ENCODE measurements at places on chromosomes 6 and 20.

DNA sequence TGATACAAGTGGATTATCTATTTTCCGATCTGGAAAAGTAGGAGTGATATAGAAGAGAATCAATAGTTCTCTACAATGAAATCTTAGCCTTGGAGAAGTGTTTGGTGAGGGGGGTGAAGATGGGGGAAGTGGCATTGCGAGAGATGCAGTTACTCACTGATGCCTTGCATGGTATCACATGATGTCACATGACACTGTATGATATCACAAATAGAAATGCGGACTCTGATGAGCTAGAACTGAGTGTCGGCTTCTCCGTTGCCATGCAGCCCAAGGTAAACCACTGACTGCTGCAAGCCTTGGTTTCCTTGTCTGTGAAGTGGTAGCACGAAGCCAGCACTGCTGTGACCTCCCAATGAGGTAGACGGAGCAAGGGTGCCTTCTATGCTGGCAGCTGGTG lies 403.3 kb upstream of the AGPAT4 start:
- no peak for DNase-seq

GRCh38 chr6:85435851-85436250 lies 14.0 kb upstream of the NT5E start:
- no peak for DNase-seq

- DNase-seq = no peak
Measured at GRCh38 chr20:62186887-62187866, 4.3 kb downstream of the MTG2 start.

GRCh38 chr6:96721227-96721626 lies 116.0 kb downstream of the GPR63 start:
- DNase-seq = no peak

DNA sequence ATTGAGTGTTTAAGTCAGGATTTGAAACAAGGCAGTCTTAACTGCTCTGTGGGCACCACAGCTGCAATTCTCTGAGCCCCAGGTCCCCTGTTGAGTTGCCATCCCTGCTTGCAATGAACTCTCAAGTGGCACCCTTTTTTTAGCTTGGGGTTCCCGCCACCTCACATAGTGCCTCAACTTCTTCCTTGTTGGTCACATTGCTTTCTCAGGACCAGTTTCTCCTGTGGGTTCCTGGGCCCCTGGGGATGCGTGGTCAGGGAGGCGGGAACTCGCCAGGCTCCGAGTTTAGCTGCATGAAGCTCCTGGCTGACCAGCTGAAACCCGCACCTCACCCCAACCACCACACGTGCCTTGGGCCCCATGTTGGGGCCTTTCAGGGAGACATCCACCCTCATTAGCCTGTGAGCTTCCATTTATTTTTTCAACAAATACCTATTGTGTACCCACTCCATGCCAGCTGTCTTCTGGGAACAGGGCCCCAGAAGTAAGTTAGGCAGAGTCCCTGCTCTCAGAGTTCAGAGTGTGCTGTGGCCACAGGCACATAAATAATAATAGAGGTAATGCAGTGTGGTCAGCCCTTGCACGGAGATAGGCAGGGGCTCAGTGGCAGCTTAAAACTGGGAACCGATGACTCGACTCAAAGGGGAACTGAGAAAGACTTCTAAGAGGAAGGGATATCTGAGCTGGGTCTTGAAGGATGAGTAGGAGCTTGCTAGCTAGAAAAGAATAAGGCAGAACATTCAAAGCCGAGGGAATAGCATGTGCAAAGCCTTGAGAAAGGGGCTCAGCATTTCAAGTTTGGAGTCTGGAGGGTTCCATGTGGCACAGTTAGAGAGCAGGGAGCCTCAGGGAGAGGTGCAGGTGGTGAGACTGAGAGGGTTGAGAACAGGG lies 33.9 kb upstream of the FAM83D start:
- no peak for DNase-seq

DNA sequence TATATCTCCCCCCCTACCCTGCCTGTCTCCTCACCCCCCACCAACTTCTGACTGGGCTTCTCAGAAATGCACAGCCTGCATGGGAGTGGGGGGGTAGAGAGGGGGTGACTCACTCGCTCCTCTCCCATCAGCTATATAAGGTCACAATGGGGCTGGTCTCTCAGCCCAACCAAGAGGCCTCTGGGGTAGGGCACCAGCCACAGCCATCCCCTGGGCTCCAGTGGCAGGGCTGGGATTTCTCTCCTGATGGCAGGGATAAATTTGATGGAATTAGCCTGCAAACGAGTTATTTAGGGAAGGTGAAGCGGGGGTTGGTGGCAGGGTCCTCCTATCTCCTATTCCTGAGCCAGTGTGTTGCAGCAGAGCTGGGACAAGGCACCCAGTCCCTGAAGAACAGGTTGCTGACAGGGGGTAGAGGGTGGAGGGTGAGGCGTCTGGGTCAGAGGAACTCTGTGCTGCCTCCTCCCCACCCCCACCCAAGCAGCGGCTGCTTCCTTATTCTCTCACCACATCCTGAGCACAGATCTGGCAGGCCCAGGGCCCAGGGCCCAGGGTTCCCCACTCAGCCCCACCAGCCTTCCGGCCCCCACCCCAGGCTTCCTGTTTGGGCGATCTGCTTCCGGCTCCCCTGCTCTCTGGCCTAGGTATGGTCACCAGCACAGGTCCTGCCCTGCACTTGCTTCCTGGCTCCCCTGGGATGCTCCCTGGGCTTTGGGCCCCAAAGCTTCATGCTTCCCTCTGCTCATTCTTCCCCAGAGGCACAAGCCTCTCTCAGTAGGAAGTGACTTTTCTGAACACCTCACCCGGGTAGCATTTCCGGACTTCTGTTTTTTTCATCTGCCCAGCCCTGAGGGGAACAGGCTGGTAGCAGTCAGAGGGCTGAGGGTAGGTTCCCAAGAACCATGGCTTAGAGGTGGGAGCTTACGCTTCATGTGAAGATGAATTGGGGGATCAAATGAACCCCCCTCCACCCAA lies 4.0 kb downstream of the PPP1R18 start:
- no peak for DNase-seq

- DNase-seq = no peak
Measured at GRCh38 chr6:168864541-168865460, 388.8 kb downstream of the THBS2 start.

- no peak for DNase-seq
Measured at GRCh38 chr20:15155848-15156401, 818.5 kb upstream of the FLRT3 start.

DNA sequence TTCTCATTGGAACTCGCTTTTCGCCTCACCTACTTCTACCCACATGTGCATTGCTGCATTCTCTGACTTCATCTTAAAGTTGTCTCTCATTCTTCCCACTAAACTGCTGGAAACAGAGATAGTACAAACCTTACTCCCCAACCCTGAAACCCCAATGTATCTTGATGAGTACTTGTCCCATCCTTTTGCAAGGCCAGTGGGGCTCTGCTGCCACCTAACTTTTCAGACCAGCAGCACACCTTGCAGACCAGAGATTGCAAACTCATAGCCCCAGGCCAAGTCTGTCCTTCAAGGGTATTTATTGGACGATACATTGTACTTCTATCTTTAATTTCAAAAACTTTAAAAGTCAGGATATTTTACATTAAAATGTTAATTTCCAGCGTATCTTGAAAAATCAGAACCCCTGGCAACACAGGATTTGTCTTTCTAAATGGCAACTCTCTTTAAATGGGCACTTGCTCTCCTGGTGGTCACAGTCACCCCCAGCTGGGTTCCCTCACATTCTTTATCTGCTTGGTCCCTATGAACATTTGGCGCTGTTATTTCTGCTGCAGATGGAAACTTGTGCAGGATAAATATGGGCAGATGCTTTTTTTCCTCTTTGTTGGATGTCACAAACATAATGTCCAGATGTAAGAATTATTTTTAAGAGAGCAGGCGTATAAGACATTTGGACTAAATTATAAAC lies 83.9 kb downstream of the SOD2 start:
- no peak for DNase-seq

DNA sequence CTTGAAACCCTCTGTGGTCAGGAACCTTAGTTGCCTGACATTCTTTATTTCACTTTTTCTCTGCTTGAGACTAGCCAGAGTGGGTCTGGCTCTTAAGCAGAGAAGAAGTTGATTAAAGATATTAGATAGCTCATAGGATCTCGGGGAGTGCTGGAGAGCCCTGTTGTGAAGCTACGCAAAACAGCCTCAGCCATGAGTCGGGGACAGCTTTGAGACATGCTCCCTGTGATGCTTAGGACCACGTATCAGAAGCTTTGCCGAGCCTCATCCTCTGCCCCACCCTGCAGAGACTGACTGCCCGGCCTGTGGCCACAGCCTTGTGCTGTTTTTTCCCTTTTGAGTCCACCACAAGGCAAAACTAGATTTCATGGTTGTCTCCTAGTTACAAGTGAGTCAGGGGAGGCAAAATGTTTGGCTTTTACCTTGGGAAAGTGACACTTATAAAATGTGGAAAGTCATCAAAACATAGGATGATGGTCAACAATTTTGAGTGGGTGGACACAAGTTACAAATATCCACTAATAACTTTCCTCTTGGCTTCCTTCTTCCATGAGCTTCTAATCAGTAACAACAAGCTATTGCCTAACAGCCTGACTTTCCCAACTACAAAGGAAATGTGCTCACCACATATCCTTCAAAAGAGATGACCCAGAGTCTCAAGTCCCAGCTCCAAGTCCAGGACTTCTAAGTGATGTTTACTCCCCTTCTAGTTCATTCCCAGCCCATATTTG lies 108.4 kb downstream of the JAG1 start:
- no peak for DNase-seq

- DNase-seq = no peak
Measured at GRCh38 chr6:45574014-45574461, 196.3 kb upstream of the SUPT3H start.

GRCh38 chr6:32972353-32973143 lies 4.2 kb downstream of the BRD2 start:
- DNase-seq = no peak

DNA sequence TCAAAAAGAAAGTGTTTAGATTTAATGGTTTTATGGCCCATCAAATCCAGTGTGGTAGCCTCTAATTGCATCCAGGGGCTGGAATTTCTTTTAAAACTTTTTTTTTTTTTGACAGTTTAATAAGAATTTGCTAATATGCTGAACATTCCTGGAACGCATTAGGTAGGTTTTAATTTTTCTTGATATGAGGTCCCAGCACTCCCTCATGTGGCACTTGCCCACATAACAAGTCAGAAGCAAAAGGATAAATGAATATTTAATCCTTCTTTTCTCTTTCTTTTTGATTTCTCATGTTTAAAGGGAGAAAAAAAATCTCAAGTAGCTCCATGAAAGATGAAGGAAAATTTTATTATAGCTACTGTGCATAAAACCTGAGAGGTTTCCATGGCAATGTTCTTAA lies 13.5 kb downstream of the HAO1 start:
- DNase-seq = no peak

GRCh38 chr6:27279513-27280063 lies 32.1 kb downstream of the PRSS16 start:
- DNase-seq = no peak

GRCh38 chr6:18596531-18596835 lies 209.3 kb downstream of the RNF144B start:
- no peak for DNase-seq

GRCh38 chr6:140001821-140002341 lies 627.4 kb upstream of the CITED2 start:
- DNase-seq = no peak

- DNase-seq = no peak
Measured at GRCh38 chr6:162364488-162364887, 363.1 kb downstream of the PRKN start.

GRCh38 chr6:68655028-68655427 lies 19.9 kb downstream of the ADGRB3 start:
- no peak for DNase-seq

DNA sequence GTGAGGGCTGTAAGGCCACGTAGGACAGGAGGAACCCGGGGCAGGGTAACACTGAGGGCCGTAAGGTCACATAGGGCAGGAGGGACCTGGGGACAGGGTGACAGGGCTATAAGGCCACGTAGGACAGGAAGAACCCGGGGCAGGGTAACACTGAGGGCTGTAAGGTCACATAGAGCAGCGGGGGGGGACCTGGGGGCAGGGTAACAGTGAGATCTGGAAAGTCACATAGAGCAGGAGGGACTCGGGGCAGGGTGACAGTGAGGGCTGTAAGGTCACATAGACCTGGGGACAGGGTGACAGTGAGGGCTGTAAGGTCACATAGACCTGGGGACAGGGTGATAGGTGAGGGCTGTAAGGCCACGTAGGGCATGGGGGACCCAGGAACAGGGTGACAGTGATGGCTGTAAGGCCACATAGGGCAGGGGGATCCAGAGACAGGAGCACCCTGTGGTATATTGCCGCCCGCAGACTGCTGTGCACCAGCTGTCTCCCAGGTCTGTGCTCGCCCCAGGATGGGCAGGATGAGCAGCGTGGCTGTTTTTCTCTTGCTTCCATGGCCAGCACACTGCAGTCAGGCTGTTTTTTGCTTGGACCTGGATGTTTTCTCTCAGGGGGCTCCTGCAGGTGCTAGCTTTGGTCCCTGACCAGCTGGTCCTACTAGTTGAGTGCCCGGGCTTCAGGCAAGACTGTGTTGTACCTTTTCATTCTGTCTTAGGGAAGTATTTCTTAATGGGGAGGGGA lies 55.7 kb downstream of the SYTL3 start:
- DNase-seq = no peak

DNA sequence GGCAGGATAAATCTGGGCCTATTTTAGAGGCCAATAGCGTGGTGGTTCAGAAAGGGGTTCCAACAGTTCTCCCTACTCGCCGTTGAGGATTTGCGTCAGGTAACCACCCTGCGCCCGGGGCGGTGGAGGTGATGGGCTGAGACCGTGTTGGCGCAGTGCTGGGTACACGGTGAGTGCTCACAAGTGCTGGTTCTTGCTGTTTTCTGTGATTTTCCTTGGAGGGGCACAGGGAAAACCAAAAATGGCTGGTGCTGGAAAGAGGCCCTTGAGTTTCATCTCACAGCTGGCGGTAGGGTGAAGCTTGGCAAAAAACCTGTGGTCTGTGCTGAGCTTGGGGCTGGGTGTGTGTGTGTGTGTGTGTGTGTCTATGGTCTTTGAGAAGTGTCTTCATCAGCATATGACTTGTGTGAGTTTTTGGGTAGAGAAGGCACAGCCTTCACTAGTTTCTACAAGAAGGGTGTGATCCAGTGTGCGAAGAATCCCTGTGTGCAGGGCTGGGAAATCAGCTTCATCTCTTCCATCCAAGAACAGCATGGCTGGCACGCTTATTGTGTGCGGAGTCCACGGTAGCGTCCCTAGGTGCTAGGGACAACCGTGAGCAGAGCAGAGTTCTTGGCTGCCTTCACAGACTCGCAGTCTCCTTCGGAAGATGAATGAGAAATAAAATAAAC lies 35.3 kb upstream of the SCRT2 start:
- no peak for DNase-seq

DNA sequence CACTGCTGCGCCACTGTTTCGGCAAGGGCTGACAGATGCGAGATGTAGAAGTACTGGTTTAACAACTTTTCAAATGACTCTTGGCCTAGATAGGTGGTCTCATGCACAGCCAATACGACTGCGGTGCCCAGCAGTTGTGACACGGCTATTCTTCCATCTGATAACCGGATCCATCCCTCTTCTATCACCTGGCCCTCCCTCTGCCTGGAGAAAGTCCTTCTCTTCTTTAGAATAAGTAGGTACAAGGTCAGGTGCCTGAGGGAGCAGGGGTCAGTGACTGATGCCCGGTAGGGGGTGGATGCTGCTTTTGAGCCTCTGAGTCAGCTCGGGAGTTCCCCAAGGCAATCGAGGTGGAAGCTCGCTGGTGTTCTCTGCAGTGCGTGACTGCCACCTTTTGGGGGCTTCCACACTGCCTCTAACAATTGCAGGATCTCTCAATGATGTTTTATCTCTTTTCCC lies 166.8 kb upstream of the GRIK2 start:
- no peak for DNase-seq

All from left renal pelvis (tissue), 4 donors.